ENCODE measurements at places on chromosomes 6 and 20. TPM values are rescaled to one million over a fixed set of nuclear protein-coding genes. Genes with fewer than 3 reads are reported as not detected.

DNA sequence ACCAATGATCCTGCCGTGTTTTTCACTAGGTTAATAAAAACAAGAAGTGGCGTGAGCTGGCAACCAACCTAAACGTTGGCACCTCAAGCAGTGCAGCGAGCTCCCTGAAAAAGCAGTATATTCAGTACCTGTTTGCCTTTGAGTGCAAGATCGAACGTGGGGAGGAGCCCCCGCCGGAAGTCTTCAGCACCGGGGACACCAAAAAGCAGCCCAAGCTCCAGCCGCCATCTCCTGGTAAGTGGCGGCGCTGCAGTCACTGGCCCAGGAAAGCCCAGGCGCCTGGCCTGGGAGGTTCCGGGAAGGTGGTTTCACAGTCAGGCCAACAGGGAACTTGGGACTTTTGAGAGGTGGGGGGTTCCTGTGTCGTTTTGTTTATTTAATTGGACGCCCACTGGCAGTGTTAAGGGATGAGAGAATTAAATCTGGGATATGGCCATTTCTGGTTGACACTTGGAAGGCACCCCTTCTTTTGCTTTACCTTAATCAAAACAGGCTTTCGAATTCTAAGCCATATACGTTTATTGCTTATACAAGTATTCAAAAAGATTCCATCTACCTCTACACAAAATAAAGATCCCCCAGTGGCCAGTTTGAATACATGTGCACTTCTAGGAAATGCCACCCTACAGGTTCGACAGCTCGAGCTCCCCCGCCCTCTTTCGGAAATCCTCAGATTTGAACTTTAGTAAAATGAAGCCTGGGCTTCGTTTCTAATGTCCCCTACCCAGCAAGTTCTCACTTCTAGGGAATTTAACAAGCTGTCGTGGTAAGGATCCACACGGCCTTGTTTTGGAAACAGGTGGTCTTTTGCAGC is 138.9 kb downstream of the TMEM242 start:
- H3K27me3 ChIP-seq = no peaks in the 10 kb centered on the region
- no peak overlapping the region for H3K27ac ChIP-seq
- DNase-seq = peak; percentile 86
- H3K36me3 ChIP-seq = peaks cover 37% of the 10 kb centered on the region

DNA sequence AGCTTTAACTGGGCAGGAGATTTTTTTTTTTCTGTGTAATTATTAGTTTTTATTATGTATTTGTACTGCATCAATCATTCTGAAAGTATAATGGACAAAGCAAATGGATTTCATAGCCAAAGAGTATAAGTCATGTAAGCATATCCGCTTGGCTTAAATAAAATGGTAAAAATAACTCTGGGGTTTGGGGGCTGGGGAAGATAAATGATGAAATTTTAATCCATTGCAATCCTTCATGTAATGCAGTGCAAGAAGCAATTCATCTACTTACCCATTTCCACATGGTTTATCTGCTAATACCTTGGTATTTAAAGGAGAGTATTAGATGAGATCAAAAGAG is 781.4 kb downstream of the QKI start:
- no peaks in the 10 kb centered on the region for H3K4me1 ChIP-seq
- H3K27me3 ChIP-seq = no peaks in the 10 kb centered on the region
- H3K4me3 ChIP-seq = no peak overlapping the region

Gene PHIP
- 21.2 TPM for total RNA-seq

- H3K27me3 ChIP-seq = no peaks in the 10 kb centered on the region
Observed at GRCh38 chr6:117128052-117128451, 137.3 kb upstream of the VGLL2 start.

GRCh38 chr6:85483846-85484245 is 34.0 kb downstream of the NT5E start:
- H3K27ac ChIP-seq = no peak overlapping the region
- no peaks in the 10 kb centered on the region for H3K4me1 ChIP-seq
- H3K36me3 ChIP-seq = no peaks in the 10 kb centered on the region
- no peak for DNase-seq
- H3K27me3 ChIP-seq = no peaks in the 10 kb centered on the region
- H3K4me3 ChIP-seq = no peak overlapping the region

GRCh38 chr6:1984346-1984994 is 260.9 kb downstream of the GMDS start:
- no peak for DNase-seq
- no peak overlapping the region for H3K27ac ChIP-seq
- H3K4me1 ChIP-seq = no peaks in the 10 kb centered on the region
- no peaks in the 10 kb centered on the region for H3K27me3 ChIP-seq

Data from adrenal gland (tissue), 19 donors.